ENCODE measurements at places on chromosomes 13 and 19. TPM values are rescaled to one million over a fixed set of nuclear protein-coding genes. Genes with fewer than 3 reads are reported as not detected.

KLK14 gene
- total RNA-seq: 1.2 TPM

GRK1 gene
- total RNA-seq: 0.22 TPM

KLF12 gene
- 42.1 TPM for total RNA-seq

ZNF358 gene
- total RNA-seq: 14.1 TPM

IGFL4 gene
- total RNA-seq: not detected

ZNF221 gene
- 3.4 TPM for total RNA-seq

LINGO3 gene
- not detected for total RNA-seq

Measured in activated T-cell treated with anti-CD3 and anti-CD28 coated beads, Interleukin-2, amount 50 U/mL, for 72 hours (primary cell).